ENCODE measurements at places on chromosomes 2 and 18. TPM values are rescaled to one million over a fixed set of nuclear protein-coding genes. Genes with fewer than 3 reads are reported as not detected.

- DNase-seq, result no peak
These were observed 280.6 kb upstream of the UBE2E3 start for GRCh38 chr2:180699657-180700361.

GRCh38 chr2:107013884-107014283, 127.9 kb upstream of the ST6GAL2 start:
- DNase-seq, result no peak

- DNase-seq, result no peak
These were observed 15.7 kb downstream of the DYNC1I2 start for GRCh38 chr2:171702781-171703556.

TBR1 gene
- not detected for polyA plus RNA-seq

DNA sequence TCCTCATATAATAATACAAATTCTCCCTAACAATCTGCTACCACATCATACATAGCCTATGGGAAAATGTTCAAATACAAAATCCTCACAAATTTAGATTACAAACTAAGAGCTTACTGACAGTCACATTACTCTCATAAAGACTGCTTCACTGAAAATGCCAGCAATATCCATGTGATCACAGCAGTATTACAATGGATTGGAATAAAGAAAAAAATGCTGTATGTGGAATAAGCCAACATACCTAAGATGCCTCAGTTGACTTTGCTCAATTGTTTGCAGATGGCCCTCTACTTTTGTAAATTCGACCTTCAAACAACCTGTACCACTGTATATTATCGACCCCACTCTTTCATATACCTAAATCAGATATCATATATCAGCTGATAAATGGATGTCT, 88.7 kb downstream of the DYM start:
- no peak for DNase-seq

KCNG2 gene
- polyA plus RNA-seq, result not detected

- peak; percentile 62 for DNase-seq
These were observed 21.1 kb downstream of the CPS1 start for GRCh38 chr2:210577263-210578071.

DNA sequence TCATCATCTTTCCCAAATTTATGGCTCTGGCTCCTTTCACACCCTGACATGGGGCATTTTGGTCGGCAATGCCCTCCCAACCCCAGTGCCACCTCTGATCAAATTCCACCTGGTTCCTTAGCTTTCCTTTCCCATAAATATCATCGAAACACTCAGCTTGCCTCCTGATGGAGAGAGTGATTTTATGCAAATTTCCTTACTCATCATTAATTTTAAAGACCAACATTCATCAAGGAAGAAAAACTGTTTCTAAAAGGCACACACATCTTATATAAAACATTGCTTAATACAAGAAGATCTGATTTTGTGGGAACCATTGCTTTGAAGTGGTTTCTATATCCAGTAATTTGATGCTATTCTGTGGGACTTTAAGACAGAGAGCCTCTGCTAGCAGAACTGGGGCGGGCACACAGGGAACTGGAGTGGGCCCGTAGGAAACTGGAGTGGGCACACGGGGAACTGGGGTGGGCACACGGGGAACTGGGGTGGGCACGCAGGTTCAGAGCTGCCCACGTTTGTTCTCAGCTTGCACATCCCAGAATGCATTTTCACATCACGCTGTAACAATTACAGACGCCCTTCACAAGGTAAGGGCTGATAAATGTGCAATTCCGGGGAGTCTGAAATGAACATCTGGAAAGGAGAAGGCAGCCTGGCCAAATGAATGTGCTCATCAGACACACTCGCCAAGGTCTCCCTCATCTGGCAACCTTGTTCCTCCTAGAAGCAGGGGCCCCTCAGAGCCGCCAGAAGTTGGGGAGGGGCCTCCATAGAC, 174.2 kb downstream of the RTP5 start:
- no peak for DNase-seq

SLC39A6 gene
- polyA plus RNA-seq, result 1.9 TPM

- DNase-seq, result no peak
These were observed 14.0 kb downstream of the SERTAD2 start for GRCh38 chr2:64639691-64640090.

STARD6 gene
- polyA plus RNA-seq, result not detected

- peak; percentile 26 for DNase-seq
These were observed 120.5 kb upstream of the POU3F3 start for GRCh38 chr2:104733226-104733943.

DNA sequence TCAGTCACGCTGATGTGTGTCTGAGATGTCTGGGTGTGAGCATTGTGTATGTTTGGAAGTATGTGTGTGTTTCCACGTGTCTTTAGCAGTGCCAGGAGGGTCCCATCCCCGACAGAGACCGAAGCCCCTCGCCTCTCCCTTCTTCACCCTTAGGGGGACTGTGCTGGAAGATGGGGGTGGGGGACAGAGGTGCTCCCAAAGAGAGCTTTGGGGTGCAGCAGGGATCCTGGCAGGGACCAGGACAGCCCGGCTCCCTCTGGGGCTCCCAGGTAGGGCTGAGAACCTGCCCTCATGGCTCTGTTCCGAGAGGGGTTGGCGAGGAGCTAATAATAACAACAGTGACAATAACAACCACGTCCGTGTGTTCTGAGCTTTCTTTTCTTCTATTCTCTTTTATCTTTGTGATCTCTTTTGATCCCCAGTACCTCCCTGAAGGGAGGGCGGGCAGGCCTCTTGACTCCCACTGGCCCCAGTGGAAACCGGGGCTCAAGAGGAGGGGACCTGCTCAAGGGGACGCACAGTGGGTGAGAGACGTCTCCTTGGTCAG, 57.6 kb downstream of the SMAD7 start:
- DNase-seq, result no peak

DNA sequence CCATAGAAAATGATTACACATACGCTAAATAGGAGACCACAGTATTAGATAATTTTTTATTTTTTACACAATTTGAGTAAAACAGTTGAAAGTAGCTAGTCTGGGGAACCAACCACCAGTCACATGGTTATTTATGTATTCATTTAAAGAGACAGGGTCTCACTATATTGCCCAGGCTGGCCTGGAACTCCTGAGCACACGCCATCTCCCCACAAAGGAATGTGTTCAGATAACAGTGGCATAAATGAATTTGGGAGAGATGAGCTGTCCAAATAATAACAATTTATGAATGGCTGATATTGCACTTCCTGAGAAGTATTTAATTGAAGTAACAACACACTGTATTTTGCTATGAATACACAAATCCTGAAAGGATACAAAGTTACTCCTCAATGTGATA, 39.7 kb downstream of the KIDINS220 start:
- DNase-seq, result no peak

CIDEA gene
- not detected for polyA plus RNA-seq

DNA sequence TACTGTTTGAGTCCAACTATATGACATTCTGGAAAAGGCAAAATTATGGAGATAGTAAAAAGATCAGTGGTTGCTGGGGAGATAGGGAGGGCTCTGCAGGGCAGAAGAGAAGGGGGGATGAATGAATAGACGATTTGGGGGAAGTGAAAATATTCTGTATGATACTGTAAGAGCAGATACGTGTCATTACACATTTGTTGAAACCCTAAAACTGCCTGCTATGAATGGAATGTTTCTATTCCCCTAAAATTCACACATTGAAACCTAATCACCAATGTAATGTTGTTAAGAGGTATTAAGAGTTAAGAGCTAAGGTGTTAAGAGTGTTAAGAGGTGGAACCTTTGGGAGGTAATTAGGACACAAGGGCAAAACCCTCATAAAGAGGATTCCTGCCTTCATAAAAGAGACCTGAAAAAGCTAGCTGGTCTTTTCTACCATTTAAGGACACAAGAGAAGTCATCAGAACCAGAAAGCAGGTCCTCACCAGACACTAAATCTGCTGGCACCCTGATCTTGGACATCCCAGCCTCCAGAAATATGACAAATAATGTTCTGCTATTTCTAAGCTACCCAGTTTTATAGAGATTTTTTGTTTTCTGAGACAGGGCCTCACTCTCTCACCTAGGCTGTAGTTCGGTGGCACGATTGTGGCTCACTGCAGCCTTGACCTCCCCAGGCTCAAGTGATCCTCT, 76.2 kb downstream of the ATAD2B start:
- no peak for DNase-seq

DNA sequence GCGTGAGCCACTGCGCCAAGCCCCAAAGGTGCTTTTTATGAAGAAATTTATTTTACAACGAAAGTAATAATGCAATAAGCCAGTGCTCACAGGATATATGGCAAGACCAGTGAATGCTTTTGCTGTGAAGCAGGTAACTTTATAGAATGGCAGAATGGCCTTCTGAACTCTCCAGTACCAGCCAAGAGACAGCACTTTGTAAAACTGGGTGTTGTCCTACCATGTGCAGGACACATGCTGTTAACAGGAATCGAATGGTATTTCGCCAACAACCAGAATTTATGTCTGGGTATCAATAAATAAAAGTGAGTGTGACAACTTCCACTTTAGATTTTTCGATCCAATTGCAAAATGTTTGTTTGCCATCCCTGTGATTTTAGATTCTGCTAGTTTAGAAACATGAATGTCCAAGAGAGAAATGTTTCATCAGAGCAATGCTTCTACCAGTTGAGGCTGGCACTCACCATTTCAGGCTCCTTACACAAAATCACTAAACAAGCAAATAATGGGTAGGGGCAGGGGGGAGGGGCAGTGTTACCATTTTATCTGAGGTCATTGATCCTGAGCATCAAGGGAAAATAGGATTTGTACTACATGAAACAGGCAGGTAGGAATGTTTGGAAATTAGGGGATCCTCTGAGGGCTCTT, 95.9 kb downstream of the ATL2 start:
- DNase-seq, result no peak

GRCh38 chr2:160389875-160390274, 103.7 kb downstream of the RBMS1 start:
- no peak for DNase-seq

- DNase-seq, result no peak
These were observed 11.2 kb downstream of the SP110 start for GRCh38 chr2:230208576-230208975.

DNA sequence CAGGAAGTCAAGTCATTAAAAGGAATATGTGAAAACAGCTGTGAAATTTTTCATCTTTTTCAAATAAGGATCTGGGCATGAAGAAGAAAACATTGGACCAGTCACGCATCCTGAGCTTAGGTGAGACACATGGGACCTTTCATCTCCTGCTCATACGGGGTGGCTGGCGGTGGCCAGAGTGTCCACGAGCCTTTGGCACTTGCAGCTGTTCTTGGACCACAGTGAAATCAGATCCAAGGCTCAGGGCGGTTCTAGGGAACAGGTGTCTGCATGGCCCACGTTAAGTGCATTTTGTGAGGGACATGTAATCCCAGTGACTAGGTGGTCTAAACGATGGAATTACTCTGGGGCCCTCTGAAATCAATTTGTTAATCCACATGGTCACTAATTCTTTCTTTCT, 212.7 kb upstream of the COPS8 start:
- no peak for DNase-seq

GRCh38 chr2:69211048-69211447, 176.0 kb downstream of the GFPT1 start:
- DNase-seq, result no peak

DNA sequence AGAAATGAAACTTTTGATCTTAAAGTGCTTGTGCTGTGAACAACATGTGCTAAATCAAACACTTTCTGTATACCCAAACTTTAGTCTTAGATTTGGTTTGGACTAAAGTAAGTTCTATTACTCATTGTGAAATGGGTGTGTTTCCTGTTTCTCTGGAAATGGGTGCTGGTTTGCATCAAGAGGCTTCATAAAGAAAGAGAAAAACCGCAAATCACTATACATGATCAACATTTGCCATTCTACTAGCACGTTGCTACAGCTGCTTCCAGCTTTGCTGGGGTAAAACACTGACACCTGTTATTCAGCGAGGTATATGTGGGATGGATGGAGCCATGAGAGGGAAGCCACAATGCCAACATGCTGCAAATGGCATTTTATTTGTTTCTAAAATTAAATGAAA, 547.0 kb upstream of the ACVR2A start:
- no peak for DNase-seq

CENPA gene
- 1.4 TPM for polyA plus RNA-seq

CRYGB gene
- polyA plus RNA-seq, result not detected

GRCh38 chr2:233386382-233387041, 32.2 kb downstream of the DGKD start:
- DNase-seq, result no peak

GRCh38 chr2:49935449-49935848, 781.1 kb upstream of the FSHR start:
- DNase-seq, result no peak

DSC1 gene
- polyA plus RNA-seq, result not detected

Measured in small intestine (tissue), 16 donors.